Placental epithelial cell (primary cell): ENCODE measurements at places on chromosomes 2 and 18. TPM values are rescaled to one million over a fixed set of nuclear protein-coding genes. Genes with fewer than 3 reads are reported as not detected.

The CREG2 gene
- not detected in 2 replicates for total RNA-seq

The GPAT2 gene
- 1.2 and 14.2 TPM in 2 replicates for total RNA-seq

The FKBP1B gene
- 17.5 and 41.6 TPM in 2 replicates for total RNA-seq

The IL36RN gene
- total RNA-seq, result 8.6 and 23.4 TPM in 2 replicates

The DIPK1C gene
- not detected in 2 replicates for total RNA-seq
